Cerebellar cortex (tissue), 1 donor: ENCODE measurements at places on chromosomes 12 and 14.

DNA sequence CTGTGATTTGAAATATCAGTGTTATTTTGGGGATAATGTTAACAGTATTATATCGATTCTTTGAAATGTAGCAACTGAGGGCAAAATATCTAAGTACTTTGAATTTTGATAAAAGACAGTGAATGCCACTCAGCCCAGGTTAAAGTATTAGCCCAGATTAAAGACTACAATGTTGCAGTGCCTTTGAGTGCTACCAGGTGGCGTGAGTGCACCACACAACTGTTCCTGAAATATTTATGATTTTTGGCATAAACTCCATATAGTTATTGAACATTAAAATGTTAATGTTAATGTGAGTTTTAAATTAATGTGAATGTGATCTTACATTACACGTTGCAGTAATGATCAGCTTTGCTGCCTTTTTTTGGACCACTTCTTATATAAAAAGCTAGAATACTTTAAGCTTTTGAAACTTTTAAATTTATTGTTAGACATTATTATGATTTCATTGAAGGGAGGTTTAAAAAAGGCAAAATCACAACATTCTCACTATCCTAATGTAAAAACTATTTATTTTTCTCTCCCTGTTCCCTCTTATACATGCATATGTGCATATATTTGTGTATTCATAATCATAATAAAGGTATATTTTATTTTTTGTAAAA lies 22.5 kb downstream of the MRPS35 start:
- DNase-seq = peak; percentile 25

- DNase-seq = no peak
These were observed 74.1 kb downstream of the RIN3 start for GRCh38 chr14:92587700-92588085.

DNA sequence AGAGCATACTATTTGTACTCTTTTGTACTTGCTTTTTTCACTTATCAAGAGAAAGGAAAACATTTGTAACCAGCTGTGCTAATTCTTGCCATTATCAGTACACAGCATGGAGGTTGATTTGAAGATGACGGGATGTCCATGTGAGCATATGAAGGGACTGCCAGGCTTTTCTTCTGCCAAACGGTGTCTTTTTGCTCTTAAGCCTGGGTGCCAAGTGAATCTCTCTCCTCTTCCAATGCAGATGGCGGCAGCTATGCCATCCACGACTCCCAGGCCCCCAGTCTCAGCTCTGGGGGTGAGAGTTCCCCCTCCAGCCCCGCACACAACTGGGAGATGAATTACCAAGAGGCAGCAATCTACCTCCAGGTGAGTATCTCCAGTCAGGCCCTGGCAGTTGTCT lies 38.9 kb downstream of the TPCN1 start:
- DNase-seq = peak; percentile 61

- no peak for DNase-seq
These were observed 33.9 kb upstream of the PIWIL1 start for GRCh38 chr12:130303781-130304180.

DNA sequence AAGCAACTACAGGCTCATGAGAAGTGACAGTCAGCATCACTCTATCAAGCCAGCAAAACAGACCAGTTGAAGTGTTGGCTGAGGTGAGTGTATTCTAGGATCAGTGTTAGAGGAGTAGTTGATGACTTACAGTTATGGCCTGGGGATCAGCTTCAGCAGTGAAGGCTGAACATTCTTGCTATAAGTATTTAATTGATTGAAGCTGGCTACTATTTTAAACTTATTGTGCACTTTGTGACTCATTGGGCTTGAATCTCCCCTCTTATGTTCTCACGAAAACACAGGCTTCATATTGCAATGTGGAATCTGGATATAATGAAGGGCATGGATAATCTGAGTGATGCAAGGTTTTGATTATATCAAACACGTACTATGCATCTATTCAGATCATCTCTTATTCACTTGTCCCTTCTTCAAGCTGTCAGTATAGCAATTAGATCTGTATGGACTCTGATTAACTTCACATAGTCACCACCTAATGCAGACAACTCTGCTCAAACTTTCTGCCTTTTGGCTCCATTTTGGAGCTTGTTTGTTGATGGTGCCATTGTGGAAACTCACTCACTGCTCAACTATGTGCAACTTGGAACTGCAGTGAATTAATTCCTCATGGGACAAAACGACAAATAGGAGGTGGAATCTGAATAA lies 309.2 kb downstream of the SLC16A7 start:
- no peak for DNase-seq

- DNase-seq = no peak
These were observed 22.4 kb upstream of the CCDC63 start for GRCh38 chr12:110824342-110824741.

- DNase-seq = no peak
These were observed 65.8 kb downstream of the GALNT16 start for GRCh38 chr14:69325646-69326265.

DNA sequence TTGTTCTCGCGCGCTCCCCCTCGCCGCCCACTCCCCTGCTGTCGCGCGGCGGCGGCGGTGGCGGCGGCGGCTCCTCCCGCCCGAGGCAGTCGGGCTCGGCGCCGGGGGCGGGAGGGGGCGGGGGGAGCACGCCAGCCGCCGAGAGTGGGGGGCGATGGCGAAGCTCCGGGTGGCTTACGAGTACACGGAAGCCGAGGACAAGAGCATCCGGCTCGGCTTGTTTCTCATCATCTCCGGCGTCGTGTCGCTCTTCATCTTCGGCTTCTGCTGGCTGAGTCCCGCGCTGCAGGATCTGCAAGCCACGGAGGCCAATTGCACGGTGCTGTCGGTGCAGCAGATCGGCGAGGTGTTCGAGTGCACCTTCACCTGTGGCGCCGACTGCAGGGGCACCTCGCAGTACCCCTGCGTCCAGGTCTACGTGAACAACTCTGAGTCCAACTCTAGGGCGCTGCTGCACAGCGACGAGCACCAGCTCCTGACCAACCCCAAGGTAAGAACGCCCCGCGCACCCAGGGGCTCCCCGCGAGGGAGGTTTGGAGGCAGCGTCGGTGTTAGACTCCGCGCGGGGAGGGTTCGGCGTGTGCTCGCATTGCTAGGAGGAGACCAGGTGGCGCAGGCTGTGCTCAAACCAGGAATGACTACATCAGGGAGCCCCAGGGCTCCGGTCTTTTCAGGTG lies 629 bp downstream of the KCNMB4 start:
- peak; percentile 70 for DNase-seq

DNA sequence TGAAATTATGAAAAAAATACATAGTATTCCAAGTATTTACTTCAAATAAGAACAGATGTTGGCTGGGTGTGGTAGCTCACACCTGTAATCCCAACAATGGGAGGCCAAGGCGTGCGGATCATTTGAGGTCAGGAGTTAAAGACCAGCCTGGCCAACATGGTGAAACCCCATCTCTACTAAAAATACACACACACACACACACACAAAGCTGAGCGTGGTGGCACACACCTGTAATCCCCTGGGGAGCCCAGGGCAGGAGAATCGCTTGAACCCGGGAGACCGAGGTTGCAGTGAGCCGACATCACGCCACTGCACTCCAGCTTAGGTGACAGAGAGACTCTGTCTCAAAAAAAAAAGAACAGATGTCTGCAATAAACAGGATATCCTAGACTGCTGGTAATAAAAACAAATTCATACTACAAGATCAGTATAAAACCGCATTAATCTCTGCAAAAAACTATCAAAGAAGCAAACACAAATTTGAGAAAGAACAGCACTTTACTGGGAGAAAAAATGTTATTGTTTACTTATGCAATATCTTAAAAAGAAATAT lies 23.8 kb downstream of the EEA1 start:
- DNase-seq = no peak

DNA sequence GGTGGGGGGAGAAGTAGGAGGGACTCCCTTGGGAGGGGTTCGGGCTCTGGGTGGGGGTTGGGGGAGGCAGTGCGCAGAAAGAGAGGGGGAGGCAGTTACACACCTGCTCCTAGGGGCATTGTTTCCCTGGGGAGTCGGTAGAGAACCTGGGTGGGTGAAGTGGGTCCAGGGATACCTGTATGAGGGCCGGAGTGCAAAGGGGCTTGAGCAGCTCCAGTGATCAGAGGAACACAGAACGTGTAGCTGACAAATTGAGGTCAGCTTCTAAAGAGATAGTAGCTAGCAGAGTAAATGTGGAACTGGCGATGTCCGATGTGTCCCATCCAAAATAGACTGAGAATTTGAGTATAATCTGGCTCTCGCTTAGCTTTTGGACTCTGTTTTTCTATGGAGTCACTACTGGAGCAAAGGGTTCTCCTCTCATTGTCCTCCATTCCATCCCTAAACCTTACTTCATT lies 502 bp downstream of the SMARCD1 start:
- DNase-seq = peak; percentile 46

- no peak for DNase-seq
These were observed 28.9 kb downstream of the DEGS2 start for GRCh38 chr14:100130521-100130920.

DNA sequence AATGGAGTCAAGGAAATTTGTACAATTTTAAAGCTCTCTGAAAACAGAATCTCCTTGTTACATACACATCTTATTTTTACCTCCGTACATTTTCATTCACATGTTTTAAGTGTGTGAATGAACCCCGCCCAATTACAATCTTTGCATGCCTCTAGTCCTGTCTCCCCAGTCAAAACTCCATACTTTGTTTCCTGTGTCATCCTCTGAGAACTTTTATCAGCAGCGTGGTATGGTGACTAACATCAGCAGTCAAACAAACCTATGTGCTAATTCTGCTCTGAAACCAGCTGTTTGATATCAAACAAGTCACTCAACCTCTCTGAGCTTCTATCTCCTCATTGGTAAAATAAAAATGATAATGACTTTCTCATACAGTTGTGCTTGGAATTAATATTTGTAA lies 15.8 kb upstream of the ERGIC2 start:
- no peak for DNase-seq

DNA sequence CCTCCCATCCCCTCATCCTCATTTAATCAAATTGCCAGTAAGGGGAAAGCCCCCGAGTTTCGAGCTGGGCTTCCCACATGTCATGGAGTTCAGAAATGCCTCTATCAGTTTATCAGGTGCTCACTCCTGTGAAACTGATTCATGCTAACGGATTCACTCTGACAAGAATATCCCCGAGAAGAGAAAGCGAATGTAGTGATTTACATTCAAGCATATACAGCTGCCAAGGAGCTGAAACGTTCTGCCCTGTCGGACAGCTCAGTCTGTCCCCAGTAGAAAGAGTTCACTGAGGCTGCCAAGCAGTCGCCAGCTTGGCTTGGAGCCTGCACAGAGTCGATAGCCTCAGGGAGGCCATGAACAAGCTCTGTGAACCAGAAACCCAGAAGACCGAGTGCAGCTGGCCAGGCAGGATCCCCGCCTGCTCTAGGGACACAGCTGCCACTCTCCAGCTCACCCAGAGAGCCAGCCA lies 88.4 kb downstream of the TMCC3 start:
- peak; percentile 24 for DNase-seq

DNA sequence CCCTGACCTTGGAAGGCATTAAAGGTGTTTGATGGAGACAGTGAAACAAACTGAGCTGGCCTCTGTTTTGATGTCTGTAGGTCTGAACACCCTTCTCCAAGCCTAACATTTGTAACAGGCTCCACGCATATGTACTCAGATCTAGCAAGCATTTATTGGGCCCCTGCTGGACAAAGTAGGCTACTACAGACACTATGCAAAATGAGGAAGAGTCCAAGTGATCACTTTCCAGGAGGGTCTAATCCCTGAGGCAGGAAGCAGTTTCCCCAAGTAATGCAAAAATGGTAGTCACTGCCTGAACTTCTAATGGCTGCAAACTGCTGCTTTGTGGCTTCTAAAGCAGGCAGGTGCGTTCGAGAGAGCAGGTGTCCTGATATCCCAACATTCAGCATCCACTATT lies 405.8 kb downstream of the MED13L start:
- DNase-seq = peak; percentile 10

GRCh38 chr14:55388160-55388559 lies 23.5 kb downstream of the ATG14 start:
- no peak for DNase-seq

DNA sequence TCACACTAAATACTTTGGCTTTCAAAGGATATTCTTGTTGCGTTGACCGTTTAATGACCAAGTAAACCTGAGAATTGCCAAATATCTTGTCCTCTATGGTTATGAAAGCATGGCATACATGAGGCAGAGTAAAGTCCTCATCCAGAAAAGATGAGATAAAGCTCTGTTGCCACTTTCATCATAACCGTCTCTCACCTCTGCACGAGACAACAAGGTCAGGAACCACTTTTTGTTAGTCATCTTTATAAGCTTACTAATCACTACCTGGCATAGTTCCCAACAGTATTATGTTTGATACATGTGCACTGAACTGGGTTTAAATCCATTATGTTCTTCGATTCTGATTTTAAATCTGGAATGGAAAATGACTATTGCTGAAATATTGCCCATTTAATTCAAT lies 31.3 kb downstream of the PTPRB start:
- DNase-seq = no peak

- DNase-seq = no peak
These were observed 121.2 kb upstream of the GRIP1 start for GRCh38 chr12:66800046-66800445.

DNA sequence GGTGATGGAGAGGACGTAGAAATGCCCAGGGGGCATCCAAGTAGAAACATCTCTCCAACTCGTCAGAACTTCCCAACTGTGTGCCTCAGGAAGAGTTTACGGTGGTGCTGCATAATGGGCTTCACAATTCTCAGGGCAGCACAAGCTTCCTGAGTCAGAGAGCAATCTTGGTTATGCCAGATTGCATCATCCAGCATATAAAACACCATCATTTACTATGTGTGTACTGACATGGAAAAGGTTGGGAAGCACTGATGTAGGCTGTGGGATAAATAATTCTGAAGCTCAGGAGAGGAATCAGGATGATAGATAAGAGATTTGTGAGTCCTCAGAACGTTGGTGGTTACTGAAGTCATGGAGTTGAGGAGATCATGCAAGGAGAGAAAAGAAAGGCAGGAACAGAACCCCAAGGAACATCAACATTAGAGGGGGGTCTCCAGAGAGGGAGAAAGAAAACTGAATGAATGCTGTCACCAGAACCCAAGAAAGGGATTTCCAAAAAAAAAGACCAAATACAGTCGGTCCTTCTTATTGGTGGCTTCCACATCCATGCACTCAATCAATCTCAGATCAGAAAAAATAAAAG lies 4.7 kb upstream of the NCKAP5L start:
- DNase-seq = no peak

- DNase-seq = no peak
These were observed 10.4 kb upstream of the HOXC13 start for GRCh38 chr12:53928054-53928835.

DNA sequence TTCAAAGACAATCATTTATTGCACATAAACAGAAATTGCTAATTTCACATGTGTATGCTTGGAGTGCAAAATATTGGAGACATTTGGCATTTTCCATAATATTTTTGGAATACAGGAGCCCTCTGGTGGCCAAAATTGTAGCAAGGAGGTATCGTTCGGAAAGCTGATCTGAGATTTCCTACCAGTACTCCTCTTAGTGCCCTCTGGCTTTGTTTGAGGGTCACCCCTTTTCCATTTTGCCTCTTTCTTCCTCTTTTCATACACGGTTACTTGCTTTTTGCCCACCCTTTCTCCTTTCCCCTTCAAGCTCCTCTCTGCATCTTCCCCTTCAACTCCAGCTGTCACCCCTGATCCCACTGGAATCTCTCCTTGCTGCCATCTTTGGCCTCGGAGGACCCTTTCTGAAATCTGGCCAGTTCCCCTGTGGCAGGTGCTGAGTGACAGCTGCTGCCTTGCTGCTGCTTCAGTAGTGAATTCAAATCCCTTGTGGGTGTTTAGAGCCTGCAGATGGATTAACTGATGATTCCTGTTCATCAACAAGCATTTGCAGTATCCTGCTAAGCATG lies 164.6 kb upstream of the PARP11 start:
- DNase-seq = peak; percentile 47

- no peak for DNase-seq
These were observed 38.2 kb upstream of the FAM222A start for GRCh38 chr12:109675411-109675810.

GRCh38 chr12:28937196-28937595 lies 211.9 kb upstream of the FAR2 start:
- no peak for DNase-seq
